ELF-1 (cell line): ENCODE measurements at places on chromosomes 13 and 19.

GRCh38 chr19:13795595-13796300, 505 bp downstream of the ZSWIM4 start:
- DNase-seq = no peak

GRCh38 chr13:45921162-45921736, 69.7 kb upstream of the SIAH3 start:
- DNase-seq = no peak

- no peak for DNase-seq
Measured at GRCh38 chr19:28905996-28906395, 307.0 kb downstream of the UQCRFS1 start.

DNA sequence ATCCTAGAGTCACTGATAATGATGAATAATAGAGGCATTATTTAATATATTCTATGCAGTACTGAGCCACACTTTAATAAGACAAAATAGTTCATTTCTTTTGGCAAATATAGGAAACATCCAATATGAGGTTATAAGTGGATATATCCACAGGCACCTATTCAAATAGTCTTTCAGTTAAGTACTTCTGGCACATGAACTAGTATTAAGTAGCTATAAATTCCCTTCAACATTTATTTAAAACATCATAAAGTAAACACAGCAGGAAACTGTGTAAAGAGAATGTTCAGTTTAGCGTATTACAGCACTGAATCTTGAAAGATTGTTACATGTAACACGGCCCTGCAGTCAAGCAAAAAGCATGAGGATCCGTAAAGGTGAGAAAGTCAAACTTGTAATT, 463.3 kb upstream of the KLF12 start:
- no peak for DNase-seq
